ENCODE measurements at places on chromosomes 13 and 19.
A peak's percentile ranks its signal among the peaks of the same experiment; 100 is the strongest.

DNA sequence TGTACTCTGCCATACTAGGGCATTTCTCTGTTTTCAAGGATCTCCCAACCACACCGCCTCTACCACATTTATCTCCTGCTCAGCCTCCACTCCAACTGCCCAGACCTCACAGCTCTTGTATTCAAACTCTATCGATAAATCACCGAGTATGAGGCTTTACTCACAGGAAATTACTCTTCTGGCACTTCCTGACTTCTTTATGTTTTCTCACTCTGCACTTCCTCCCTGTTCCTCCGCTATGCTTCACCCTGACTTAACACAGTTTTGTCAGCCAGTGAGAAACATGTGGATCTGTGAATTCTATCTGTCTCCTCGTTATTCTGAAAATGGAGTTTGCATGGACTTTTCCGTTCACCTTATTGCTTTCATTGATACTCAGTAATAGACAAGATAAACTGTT lies 2.6 kb upstream of the CARD8 start:
- no peak for DNase-seq

DNA sequence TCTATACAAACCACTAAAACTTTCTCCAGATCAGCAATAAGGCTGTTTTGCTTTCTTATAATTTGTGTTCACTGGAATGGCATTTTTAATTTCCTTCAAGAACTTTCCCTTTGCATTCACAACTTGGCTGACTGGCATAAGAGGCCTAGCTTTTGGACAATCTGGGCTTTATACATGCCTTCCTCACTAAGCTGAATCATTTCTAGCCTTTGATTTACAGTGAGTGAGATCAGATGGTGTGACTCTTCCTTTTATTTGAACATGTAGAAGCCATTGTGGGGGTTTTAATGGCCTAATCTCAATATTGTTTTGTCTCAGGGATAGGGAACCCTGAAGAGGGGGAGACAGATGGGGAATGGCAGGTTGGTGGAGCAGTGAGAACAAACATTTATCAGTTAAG lies 82.7 kb downstream of the FOXO1 start:
- DNase-seq: no peak

DNA sequence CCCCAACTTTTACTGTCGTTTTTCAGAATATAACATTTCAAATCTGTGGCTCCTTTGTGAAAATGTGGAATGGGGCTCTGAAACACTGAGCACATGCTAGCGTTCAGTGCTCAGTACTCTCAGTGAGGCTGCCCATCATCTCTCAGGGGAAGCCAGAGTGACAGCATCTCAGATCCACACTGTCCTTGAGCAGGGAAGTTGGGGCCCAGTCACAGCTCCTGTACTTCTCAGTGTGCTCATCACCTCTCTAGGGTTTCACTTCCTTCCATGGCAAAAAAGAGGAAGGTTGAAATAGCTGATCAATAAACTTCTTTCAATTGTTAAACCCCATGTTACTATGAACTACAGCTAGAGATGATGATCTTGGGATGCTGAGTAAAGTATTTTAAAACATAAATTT lies 565.9 kb upstream of the SPRY2 start:
- no peak for DNase-seq

- no peak for DNase-seq
Measured at GRCh38 chr13:100089465-100090032, 656 bp downstream of the PCCA start.

DNA sequence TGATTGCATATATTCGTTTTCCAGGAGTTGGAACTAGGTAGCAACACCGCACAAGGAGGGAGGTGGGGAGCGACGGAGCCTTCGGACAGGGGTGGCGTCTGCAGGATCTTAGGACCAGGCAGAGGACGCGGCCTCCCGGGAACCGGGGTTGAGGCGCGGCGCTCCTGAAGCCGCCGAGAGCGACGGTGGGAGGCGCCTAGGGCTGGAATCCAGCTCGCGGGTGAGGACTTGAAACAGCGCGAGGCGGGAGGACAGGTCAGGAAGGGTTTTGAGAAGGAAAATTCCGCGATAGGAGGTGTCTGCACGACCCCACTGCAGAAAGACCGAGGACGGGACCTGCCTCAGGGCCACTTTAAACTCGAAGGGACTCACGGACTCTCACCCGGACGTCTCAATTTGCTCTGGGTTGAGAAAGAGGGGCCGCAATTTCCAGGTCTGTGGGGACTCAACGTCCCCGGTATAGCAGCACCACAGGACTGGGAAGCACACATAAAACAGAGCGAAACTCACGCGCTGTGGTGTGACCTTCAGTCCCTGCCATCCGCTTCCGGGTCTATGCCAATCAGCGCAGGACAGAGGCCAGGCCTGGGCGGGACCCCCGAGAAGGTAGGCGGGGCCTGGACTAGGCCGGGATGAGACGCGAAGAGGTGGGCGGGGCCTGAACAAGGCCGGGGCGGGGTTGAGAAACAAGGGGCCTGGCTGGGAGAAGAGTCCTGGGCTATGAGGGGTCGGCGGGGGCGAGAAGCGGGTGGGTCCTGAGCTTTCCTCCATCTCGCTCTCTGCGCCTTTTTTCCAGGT lies at the start of gene ZNF320:
Gene ZNF320, minus strand, starts transcription at position 498 of the 798 bp plus-strand sequence. CDS start 7,380 bp downstream, outside the sequence.
- peak; percentile 92 for DNase-seq

GRCh38 chr13:51815848-51816247 lies 11.9 kb upstream of the DHRS12 start:
- no peak for DNase-seq

DNA sequence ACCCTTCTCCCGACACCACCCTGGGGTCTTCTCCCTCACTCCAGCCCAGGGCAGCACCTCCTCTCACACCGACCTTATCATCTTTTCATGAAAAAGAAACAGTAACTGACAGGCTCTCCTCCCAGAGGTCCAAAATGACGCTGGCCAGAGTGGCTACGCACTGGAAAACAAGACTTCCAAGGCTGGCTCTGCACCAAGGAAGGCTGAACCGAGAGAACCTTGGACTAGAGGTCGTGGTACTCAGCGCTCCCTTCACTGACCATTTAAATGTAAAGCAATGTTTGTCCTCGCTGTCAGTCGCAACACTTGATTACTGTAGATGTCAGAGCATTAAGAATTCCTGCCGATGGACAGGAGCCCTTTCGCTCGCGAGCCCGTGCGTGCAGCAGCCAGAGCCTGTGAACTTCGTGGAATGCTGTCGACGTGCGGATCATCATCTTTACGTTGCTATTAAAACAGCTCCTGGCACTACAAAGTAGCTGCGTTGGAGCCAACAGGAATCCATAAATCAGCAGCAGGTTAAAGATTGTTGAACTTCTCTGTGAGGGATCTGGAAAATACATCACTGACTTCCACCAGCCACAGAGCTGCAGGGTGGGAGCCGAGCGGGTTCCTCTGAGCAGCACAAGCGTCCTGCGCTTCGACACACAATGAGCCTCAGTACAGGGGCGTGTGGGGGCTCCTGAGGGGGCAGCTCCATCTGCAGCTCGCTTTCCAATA lies 125.5 kb upstream of the MCF2L start:
- DNase-seq: no peak

- no peak for DNase-seq
Measured at GRCh38 chr13:110855363-110855762, 59.5 kb downstream of the ANKRD10 start.

GRCh38 chr19:18586306-18586705 lies 2.3 kb upstream of the REX1BD start:
- DNase-seq: no peak

DNA sequence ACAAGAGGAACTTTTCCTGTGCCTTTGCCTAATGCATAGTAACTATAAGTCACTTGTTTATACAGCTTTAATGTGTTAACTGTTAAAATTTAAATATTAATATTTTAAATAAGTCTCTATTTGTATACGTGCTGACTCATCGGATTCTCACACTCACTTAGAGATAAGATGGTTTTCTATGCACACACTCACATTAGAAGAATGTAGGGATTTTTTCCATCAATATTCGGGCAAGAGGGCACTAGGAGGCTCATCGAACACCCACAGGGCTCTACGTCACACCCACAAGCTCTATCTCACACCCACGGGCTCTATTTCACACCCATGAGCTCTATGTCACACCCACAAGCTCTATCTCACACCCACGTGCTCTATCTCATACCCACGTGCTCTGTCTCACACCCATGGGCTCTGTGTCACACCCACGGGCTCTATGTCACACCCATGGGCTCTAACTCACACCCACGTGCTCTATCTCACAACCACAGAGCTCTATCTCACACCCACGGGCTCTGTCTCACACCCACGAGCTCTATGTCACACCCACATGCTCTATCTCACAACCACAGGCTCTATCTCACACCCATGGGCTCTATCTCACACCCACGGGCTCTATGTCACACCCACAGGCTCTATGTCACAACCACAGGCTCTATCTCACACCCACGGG lies 73.4 kb downstream of the COL4A2 start:
- DNase-seq: peak; percentile 78

DNA sequence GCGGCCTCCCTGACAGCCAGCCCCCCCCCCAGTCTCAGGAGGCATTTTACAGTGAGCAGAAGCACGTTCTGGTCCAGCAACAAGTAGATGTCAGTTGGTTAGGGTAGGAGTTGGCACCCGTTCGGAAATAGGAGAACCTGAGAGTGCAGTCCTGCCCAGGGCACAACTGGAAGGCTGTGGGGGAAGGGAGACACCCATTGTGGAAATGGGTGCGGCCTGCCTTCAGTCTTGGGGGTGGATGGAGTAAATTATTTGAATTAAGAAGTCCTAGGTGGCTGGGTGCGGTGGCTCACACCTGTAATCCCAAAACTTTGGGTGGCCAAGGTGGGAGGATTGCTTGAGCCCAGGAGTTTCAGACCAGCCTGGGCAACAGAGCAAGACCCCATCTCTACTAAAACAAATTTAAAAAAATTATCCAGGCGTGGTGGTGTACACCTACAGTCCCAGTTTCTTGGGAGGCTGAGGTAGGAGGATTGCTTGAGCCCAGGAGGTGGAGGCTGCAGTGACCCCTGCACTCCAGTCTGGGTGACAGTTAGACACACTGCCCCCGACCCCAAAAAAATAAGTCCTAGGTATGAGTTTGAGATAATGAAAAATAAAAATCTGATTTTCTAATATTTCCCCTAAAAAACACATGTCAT lies 1.2 kb downstream of the CIRBP start:
- DNase-seq: no peak

- DNase-seq: peak; percentile 46
Measured at GRCh38 chr19:54439174-54439851, 9.7 kb upstream of the LENG8 start.

All from amniotic epithelial cell (primary cell).